ENCODE measurements at places on chromosomes 13 and 19.

DNA sequence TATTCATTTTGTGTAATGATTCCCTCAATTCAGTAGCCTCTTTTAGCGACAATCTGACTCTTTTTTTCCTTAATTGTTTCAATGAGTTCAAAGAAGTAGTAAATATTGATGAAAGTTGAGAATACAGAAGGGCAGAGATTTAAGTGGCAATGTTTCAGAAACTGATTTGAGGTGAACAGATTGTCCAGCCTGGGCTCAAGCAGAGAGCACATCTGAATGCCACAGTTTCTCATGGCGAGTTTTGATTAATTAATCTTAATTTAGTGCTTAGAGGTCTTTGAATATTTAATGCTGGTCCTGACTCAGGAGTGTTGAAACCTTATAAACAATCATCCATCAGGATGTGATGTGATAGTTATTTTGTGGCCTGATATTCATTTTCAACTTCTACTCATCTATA, 890.7 kb upstream of the SLITRK6 start:
- DNase-seq = no peak

DNA sequence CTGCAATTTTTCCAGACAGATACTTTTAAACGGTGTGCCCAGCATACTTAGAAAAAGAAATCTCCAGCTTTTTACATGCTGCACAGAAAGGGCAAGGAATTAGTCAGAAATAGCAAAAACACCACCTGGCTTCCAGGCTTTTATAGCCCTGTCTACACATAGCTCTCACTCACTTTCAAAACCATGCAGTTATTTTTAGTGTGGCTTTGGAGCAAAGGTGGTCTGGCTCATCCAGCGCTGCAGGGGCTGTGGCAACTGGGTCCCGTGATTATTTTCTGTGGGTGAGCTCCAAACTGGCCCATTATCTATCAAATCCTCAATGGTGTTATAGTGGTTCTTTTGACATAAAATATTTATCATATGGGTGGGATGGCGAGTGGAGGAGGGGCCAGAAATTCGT, 57.0 kb downstream of the COL4A2 start:
- no peak for DNase-seq

- DNase-seq = no peak
These were observed 14.3 kb downstream of the IGSF23 start for GRCh38 chr19:44627631-44628030.

GRCh38 chr13:31946091-31946770, 85.3 kb upstream of the FRY start:
- DNase-seq = no peak

- no peak for DNase-seq
These were observed 30.8 kb downstream of the SHANK1 start for GRCh38 chr19:50688766-50689165.

DNA sequence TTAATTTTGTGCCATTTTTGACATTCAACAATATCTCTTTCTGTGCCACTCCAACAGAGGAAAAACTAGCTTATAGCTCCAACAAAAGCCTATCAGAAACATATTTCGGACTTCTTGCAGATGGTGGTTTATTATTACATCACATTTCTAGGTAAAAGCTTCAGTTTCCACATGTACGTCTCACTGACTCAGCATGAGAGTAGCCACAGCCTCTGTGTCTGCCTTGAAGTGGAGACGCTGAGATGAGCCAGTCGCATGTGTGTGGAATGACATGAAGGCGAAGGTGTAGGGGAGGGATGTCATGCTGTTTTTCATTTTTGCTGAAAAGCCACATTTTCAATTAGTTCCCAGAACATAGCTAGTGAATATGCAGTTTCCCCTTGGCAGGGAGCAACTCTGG, 598.6 kb downstream of the EFNB2 start:
- no peak for DNase-seq

GRCh38 chr19:7376151-7376852, 27.6 kb downstream of the ARHGEF18 start:
- DNase-seq = no peak

- no peak for DNase-seq
These were observed 14.6 kb downstream of the LNX2 start for GRCh38 chr13:27605610-27606200.

DNA sequence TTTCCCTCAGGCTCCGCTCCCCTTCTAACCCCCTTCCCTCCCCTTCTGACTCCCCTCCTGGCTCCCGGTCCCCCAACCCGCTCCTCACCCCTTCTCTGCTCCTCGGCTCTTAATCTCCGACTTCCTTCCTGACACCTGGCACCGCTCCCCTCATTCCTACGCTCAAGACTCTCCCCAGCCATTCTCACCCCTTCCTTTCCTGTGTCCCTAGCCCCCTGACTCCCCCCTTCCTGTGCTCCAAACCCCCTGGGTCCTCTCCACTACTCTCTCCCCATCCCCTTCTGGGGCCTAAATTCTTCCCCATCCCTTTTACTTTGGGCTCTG, 658 bp downstream of the CLPP start:
- DNase-seq = no peak

DNA sequence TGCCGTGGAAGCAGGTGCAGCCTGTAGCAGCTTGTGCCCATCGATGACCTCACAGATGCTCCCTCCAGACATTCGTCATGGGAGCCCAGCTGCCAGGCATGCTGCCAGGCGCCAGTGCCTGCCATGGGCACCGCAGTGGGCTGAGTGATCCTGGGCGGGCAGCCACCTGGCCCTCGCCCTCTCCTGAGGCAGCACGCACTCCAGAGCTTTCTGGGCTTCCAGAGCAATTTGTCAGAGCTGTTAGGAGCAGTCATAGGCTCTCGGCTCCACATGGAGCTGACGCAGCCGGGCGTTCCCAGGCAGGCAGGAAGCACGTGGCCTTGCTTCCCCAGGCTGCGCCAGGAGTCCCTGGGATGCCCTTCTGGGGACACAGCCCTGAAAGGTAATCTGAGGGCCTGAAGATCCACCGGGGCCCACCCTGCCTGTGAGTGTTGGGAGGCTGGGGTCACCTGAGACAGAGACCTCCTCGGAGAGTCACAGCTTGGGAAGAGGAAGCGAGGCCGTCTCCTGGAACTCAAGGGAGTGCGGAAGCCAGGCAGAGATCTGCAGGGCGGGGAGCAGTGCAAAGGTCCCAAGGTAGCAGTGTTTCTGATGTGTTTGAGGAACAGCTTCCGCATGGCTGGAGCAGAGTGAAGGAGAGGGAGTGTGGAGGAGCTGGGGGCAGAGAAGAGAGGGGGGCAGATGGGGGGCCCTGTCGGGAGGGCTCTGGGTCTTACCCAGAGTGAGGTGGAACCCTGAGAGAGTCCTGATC, 50.6 kb downstream of the DPF1 start:
- DNase-seq = peak; percentile 87

- DNase-seq = no peak
These were observed 3.1 kb downstream of the CDX2 start for GRCh38 chr13:27965740-27966640.

GRCh38 chr13:24625331-24625731, 54.9 kb upstream of the ATP12A start:
- DNase-seq = no peak

DNA sequence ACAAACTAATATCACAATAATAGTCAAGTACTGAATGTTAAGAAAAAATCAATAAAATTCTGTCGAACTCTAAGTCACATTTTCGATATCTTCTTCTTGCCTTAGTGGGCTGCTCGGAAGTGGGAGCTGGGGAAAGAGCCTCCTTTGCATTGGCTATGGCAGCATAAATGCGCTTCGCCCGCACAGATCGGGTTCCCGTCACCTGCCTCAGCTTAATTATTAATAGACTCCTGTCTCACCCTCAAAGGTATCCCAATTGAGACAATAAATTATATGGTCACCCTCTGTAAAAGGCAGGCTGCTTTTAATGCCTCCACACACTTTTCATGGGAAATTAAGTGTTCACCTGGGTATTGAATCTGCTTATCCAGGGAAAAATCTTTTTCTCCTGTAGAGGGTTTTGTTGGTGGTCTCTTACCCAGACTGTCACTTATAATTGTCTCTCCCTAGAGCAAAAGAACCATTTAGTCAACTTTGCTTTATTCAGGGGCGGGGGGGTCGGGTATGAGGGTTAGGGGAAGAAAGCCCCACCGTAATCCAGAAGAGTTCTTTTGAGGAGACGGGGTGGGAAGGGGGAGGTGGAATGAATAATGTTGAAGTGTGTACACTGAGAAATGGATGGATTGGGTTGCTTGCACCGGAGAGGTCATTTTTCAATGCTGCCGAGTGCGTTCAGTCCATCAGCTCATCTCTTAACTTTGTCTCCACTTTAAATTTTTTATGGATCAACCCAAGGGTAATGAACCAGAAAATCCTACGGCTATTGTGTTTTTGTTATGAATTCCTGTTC, 682.6 kb upstream of the SGCG start:
- no peak for DNase-seq

GRCh38 chr19:19444681-19445155, 39.2 kb downstream of the GATAD2A start:
- no peak for DNase-seq

DNA sequence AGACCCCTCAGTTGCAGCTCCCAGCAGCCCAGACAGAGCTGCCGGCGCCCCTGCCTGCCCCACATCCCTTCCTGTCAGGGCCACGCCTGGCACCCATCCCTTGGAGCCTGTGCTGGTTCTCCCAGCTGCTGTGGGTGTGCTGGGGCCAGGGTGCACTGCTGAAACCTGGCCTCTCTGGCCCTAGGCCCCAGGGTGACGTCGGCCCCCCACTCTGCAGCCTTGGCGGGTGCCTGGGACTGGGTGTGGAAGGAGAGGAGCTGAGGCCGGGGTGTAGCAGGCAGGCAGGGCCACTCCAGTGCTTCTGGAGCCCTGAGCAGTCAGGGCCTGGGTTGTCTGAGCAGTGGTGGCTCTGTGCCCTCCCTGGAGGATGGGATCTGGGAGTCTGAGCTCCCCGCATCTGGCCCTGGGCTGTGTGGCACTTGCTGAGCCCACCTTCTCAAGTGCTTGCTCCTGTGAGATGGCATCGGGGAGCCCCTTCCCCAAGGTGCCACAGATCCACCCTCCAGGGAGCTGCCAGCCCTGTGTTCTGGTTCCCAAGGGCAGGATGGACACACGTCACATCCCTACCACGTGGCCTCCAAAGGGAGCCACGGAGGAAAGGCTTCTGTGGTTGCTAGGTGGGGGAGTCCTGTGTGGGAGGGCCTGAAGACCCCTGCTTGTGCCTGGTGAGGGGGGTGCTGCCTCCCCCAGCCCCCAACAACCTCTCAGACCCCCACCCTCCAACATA, 5.2 kb downstream of the PLEKHJ1 start:
- no peak for DNase-seq

DNA sequence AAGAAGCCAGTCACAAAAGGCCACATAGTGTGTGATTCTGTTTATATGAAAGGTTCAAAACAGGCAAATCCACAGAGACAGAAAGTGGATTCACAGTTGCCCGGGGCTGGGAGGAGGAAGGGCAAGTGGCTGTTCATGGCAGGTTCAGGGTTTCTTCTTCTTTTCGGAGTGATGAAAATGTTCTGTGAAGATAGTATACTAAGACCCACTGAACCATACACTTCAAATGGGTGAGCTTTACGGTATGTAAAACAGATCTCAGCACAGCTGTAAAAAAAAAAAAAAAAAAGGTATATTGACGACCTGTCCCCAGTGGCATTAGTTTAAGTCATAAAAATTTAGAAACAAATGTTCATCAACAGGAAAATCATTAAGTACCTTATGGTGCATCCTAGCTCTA, 32.2 kb downstream of the RFX2 start:
- DNase-seq = no peak

DNA sequence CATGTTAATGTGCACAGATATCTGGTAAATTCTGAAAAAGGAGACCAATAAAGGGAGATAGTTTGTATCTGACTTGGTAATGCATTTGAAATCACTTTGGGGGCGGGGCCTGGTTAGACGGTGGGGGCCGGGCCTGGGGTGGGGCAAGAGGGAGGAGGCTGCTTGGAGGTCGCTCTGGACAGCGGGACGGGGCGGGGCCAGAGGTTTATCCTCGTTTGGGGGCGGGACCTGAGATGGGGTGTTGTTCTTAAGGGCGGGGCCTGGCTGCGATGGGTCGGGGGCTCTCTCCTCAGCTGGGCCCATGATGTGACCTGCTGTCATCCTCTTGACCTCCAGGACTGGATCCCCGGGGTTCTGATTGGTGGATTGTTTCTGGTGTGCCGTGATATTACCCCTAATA, 4.9 kb upstream of the ZNF808 start:
- no peak for DNase-seq

GRCh38 chr19:19775891-19776205, 42.9 kb upstream of the ZNF14 start:
- no peak for DNase-seq

DNA sequence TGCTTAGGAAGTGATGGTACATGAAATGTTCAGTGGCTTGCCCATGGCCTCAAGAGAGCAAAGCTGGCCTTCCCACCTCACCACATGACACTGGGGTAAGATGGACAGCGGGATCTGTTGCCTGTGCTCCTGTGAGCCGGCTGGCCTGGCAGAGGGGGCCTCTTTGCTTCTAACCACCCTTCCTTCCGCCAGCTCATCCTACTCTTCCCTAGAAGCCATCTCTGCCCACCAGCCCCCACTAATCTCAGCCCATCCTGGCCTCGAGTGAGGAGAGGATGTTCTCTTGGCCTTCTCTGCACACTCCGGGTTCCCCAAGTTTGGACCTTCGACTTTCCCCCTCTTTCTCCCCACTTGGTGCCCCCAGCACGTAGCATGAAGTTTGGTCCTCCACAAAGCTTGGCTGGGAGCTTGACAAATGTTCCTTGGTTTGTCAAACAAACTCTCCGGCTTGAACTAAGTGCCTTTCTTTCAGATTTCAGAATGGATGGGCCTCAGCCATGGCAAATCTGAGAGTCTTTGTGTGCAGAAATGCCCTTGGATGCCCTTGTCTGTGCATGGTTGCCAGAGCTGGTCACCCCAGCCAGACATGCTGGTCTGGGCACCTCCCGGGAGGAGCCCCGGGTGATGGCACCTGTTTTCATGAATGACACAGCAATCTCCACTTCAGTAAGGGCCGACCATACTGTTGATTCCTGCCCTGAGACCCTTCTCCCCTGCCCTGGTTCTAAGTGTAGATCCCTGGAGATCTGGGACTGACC, 145.5 kb downstream of the URI1 start:
- DNase-seq = no peak

- DNase-seq = no peak
These were observed 5.6 kb downstream of the C19orf81 start for GRCh38 chr19:50654882-50655281.

GRCh38 chr13:52158629-52159158, 703 bp downstream of the NEK3 start:
- DNase-seq = no peak

- DNase-seq = no peak
These were observed 33.3 kb downstream of the NAA16 start for GRCh38 chr13:41344358-41344757.

- DNase-seq = no peak
These were observed 22.4 kb downstream of the RFXAP start for GRCh38 chr13:36841391-36841790.

GRCh38 chr13:35994131-35994966, 136.8 kb downstream of the DCLK1 start:
- no peak for DNase-seq

Data from posterior cingulate gyrus (tissue), 11 donors.